Hippocampal formation (tissue), 2 donors: ENCODE measurements at places on chromosomes 1 and 21.

GRCh38 chr1:237890416-237890815 is 306 bp downstream of the ZP4 start:
- no peak for DNase-seq

- DNase-seq: no peak
Observed at GRCh38 chr1:108767115-108767514, 20.6 kb downstream of the STXBP3 start.

GRCh38 chr1:30883389-30884172 is 25.0 kb downstream of the SDC3 start:
- DNase-seq: peak; percentile 53

DNA sequence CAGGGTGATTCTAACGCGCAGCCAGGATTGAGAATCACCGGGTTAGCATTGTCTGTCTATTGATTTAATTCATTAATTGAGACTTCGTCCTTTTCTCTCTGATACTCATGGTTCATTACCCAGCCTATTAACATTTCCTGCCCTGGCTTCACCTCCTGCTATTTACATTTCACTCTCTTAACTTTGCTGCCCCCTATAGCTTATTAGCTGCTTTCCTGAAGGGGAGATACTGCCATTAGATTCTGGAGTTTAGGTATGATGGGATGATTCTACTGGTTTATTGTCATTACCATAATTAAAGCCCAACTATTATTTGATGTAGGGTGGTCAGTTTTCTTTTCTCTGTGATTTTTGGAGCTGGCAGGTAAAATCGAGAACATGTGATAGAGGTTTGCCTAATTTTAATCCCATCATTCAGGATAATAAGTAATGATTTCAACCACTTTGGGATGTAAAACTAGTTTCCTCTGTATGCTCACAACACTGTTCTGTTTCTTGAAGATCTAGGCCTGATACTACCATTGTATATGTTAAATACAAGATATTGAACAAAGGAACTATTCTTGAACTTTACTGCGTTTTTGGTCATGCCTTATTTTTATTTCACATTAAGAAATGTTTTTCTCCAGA is 6.4 kb downstream of the PPP2R5A start:
- DNase-seq: no peak

- DNase-seq: peak; percentile 70
Observed at GRCh38 chr21:39313571-39314142, at the start of gene BRWD1. Gene BRWD1, minus strand, starts transcription at chr21:39313632. Its CDS starts 141 bp downstream, at chr21:39313491.

DNA sequence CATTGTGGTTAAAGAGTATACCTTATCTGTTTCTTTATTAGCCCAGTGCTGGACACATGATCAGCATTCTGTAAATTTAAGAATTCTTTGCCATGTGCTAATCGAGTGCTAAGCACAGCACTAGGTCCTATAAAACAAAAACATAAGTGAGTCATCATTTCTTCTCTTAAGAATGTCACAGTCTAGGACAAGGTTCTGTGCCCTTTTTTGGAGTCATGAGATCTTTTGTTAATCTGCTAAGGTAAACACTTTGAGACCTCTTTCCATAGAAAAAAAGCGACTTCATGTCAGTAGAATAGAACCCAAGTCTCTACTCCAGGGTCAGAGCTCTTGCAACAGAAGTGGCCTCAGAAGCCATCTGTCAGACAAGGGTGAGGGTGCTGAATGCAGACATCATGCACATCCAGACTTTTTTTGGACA is 70.0 kb upstream of the NFIA start:
- no peak for DNase-seq

DNA sequence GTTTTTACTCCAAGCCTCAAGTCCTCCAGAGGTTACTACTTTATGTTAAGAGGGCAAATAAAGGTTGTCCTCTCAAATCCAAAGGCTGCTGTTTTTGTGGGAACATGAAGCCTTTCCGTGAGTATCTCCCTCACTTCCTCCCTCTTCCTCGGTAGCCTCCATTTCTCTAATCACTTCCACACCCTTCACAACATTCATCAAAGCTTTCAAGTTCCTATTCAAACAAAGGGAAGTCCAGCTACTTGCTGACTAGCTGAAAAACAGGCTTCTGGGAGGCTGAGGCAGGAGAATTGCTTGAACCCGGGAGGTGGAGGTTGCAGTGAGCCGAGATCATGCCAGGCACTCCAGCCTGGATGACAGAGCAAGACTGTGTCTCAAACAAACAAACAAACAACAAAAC is 6.6 kb upstream of the CD48 start:
- DNase-seq: no peak

DNA sequence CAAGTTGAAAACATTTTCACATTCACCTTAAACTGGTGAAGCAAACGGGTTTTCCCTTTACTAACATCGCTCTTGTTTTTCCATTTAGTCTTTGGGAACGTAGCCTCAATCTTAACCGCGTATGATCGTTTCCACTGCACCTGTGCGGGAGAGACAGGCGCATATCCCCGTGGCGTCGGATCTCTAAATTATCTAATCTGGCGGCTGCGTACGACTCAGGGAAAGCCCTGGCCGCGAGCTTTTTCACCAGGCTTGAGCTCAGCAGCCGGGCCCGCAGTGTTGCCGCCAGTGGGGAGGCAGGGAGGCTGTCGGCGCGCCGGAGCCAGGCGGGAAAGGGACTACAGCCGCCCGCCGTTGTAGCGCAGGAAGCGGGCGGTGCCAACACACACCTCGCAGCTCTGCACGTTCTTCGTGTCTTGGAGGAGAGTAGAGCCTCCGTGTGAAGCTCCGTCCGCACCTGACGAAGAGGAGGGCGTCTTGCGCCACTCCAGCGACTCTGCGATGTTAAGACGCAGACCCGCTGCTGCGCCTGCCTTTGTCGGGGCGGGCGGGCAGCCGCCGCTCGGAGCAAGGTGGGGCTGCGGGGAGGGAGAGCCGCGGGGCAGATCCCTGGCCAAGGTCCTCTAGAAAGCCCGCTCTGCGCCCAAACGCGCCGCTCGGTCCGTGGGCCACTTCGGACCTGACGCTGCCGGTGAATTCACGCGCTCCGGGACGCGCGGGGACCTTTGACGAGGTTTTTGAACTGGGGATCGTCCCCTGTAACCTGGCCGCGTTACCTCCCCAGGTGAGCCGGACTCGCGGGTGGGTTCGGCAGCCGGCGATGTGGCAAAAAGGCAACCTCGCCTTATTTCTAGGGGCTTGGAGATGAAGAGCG is 18.5 kb upstream of the TBX15 start:
- DNase-seq: no peak

DNA sequence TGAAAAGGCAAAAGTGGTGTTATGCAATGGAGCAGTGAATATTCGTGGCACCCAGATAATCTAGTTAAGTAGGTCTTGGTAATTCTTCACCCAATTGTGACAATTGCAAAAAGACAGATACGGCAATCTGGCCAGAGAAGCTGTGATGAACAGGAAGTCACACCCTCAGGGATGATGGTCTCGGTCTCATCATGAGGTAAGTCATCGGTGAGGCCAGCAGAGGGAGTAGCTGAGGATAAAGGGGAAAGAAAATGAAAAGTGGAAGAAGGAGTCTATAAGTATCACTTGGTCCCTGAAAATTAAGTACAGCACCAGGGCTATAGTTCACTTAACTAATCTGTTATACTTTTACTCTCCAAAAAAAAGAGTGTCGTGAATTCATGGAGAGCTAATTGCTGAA is 258.8 kb upstream of the NCAM2 start:
- no peak for DNase-seq

DNA sequence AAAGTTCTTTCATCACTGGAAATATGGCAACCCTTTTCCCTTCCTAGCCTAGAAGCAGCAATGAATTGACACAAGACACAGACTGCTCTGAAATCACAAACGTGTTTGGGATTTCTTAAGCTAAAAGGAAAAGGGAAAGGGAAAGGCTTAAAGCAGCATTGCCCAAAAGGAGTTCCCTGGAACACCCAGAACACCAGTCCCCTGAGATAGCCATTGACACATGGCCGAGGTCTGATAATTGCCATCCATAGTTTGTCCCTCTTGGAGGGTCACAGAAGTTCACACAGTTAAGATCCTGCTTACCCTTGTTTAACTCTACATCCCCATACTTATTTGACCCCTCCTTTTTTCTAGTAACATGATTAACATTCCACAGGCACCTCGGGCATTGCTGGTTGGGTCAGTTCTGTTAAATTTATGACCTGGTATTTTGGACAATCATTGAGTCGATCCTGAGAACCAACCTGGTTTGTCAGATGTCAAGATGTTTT is 72.9 kb downstream of the ZNF281 start:
- DNase-seq: no peak

DNA sequence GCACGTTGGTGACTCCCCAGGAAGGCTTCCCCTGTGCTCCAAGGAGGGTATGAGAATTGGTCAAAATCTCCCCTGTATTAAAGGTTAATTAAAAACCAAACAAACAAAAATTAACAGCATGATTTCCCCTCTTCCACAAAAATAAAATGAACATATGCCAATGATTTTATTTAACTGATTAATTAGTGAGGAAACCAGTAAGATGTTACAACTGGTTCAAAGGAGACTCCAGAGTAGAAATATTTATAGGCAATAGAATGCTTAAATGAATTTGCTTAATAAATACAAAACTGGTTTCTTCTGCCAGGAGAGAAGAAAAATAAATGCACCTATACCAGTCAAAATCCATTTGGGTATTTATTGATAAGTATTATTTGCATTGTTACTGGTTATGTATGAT is 249.5 kb upstream of the DEPDC1 start:
- DNase-seq: no peak

DNA sequence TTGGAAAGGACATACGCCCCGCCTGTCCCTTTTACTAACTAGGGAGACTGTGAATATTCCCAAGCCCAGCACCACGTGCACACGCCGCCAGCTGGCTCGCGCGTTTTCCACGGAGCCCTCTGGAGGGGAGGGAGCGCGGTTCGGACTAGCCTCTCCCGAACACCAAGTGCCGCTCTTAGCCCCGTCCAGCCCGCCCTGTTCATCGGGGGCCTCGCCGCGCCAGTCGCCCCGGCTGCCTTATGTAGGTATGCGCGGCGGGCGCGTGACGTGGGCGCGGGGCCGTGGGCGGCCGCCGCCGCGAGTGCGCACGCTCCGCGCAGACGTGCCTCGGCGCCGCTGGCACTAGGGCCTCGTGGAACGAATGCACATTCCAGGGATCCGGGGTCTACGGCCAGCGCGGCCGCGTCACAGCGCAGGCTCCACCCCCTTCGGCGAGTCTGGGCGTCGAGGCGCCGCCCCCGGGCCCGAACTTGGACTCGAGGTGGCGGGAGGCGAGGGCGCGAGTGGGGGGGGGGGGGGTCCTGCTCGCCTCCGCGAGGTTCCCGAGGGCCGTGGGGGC is 767 bp upstream of the IRF2BP2 start:
- peak; percentile 96 for DNase-seq

GRCh38 chr1:215825056-215825455 is 258.0 kb downstream of the KCTD3 start:
- no peak for DNase-seq

- DNase-seq: no peak
Observed at GRCh38 chr1:41806472-41807155, 112.1 kb downstream of the HIVEP3 start.

DNA sequence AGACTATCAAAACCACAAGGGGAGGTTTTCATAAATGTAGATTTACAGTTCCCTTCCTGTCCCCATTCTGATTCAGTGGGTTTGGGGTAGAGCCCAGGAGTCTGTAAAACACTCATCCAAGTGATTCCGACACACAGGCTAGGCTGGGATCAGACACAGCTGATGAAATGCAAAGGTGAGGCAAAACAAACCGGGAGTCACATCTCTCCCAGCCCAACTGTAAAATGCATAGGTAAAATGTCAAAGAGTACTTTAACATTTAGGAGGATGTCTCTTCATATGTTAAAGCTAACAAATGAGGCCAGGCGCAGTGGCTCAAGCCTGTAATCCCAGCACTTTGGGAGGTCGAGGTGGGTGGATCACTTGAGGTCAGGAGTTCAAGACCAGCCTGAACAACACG is 45.0 kb downstream of the ZNF281 start:
- DNase-seq: no peak

DNA sequence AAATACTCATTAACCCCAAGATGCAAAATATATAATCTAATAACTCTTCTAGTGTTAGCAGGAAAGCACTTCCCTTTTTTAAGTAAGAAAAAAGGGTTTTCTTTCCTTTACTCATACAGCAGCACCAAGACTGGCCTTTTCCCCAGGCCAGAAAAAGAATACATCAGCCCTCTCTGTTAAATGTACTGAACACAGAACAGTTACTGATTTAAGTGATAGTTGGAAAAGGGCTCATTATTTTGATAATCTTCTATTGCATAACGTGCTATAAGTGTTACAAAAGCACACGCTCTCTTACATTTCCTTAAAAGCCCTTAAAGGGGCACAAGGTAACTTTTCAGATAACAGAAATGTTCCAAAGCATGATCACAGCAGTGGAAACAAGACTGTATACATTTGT is 142.9 kb downstream of the TIAM1 start:
- DNase-seq: no peak

DNA sequence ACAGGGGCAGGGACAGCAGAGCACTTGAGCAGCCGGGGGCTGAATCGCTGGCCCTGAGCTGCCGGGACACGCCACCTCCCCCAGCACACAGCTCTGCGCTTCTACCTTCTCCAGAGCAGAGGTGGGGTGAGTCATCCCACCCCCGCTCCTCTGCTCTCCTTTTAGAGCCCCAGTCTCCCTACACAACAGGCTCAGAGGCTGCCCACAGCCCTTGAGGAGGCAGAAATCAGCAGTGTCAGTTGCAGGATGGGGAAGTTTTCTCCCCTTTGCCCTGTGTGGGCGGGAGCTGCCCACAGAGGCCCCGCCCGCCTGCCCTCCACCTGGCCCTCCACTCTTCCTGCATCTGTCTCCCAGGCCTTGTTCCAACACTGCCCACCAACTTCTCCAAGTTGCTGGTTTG is 94.6 kb downstream of the STUM start:
- no peak for DNase-seq

DNA sequence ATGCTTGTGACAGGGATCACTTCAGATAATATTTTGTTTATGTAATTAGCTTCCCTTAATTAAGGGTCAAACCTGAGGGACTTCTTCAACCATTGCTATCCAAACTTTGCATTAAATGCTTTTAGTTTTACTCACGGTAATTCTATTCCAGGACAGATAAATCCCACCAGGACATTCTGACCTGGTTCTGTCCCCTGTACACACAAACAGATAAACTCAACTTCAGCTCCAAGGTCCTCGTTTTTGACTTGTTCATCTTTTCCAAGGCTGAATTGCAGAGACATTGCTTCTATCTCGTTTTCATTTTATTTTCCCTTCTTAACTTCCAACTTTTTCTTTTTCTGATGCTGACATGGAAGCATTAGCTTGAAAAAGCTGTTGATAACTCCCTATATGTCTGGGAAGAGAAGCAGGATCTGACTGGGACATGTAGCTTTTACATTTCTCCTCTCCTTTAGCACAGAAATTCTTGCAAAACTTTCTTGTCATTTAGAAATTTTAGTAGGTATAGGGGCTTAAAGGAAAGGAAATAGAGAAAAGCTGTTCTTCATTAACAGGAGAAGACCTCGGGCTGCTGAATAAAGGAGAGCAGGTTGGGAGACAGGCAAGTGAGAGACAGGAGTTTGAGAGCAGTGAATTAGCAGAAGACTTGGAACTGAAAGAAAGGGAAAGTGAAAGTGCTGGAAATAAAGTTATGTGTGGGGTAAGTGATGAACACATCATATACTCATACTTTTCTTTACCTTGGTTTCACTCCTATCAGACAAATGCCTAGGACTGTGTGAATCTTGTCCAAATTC is 231.7 kb upstream of the B3GALT2 start:
- DNase-seq: no peak
